ENCODE measurements at places on chromosomes 1 and 21.

DNA sequence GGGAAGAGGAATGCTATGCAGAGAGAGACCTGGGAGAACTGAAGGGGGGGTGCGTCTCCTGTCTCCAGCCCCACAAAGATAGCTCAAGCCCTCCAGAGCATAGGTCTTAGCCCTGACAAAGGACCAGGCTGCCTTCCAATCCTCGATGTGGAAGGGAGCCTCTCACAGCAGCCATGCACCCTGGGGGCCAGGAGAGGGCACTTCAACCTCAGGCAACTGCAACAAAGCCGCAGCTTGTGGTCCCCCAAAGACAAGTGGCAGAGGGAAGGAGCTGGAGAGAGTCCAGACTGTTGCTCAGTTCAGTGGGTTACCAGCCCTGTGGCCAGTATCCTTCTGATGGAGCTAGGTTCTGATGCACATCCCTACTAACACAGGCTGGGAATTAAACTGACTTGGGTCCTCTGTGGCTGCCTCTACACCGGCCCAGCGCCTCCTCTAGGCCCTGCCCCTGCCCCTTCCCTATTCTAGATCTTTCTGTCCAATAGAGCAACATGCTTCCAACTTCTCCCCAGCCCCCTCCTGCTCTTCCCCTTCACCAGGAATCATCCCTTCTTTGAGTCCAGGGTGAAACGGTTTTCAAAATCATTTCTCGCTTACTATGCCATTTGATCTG, 100.7 kb upstream of the SPATA6 start:
- DNase-seq = peak; percentile 17

DNA sequence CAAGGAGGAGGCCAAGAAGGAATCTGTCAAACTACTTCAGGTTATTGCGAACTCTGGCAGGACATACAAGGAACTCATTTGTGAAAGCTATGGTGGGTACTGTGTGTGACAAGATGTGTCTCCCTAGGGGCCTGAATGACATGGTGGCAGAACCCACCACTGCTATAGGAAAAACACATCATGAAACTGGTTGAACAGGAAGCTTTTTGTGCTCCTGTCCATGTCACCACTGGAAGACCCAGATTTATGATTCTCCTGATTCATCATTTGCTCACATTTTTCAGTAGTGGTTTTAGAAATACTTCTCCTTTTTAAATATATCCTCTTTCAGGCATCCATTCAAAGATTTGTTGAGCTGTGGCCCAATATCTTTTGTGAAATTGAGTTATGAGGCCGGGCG, 23.6 kb downstream of the ARMH1 start:
- DNase-seq = no peak

DNA sequence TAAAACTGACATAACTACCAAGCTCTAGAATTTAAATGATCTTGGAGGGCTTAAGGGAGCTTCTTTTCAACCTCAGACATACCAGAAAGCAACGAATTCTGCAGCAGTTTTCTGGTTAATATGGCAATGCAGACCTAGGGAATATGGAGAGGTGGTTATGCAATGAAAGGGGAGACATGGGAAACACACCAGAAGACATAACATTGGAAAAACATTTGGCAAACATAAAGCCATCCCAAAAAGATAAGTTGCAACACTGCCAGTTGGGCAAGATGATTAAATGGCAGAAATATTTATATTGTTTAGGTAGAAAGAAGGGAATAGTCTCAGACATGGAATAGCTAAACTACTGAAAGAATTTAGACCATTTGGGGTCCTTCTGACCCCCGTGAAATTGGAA, 104.5 kb downstream of the KCNJ6 start:
- DNase-seq = no peak

GRCh38 chr1:83593073-83593472, 405.9 kb downstream of the TTLL7 start:
- DNase-seq = no peak

DNA sequence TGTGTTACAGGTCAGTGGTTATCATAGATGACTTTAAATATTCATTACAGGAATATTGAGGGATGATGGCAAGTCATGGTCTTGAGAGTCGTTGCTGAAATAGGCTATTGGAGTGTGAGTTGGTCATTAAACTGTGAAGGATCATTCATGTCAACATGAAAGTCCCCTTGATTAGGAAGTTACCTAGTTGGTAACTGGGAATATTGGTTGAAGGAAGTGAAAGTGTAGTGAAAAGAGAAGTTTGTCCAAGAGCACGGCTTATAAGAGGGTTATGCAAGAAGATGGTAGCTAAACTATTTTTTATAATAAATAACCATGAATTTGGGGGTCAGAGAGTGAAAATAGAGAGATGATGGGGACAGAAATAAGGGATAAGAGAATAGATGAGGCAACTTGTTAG, 16.9 kb downstream of the CRB1 start:
- DNase-seq = no peak

DNA sequence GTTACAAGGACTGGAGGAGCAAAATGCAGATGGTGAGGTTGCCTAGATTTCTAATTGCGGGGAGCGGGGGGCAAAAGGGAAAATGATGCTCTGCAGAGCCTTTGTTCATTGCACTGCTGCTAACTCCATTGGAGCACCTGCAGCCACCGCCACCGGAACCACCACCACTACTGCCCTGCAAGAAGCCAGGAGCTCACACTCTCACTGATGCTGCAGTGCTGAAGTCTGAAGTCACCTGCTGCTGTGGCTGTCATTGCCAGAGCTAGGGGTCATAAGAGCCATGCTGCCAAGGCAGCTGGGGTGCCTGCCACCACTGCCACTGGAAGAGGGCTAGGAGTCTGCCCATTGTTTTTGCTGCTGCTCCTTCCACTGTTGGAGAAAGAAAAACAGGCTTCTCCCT, 7.3 kb upstream of the HPCAL4 start:
- DNase-seq = no peak

DNA sequence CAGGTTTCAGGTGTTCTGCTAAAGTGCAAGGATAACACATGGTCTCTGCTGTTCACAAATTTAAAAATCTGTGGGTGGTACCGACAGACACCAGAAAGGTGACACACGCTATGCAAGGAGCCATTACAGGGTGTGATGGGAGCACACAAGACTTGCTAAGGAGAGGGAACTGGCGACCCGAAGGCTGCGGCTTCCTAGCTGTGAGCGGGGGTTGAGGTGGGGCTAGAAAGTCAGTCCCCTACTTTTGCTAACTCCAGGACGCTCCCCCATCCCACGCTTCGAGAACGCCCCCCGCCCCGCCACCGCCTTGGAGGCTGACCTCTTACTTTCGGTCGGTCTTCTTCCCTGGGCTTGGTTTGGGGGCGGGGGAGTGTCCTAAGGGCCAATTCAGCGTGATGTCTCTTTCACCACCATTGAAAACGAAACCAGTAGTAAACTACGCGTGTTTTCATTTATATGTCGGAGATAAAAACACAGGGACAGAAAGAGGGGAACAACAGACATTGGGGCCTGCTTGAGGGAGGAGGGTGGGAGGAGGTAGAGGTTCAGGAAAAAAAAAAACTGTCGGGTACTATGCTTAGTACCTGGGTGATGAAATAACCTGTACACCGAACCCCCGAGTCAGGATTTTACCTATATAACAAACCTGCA, 1.1 kb downstream of the CKS1B start:
- DNase-seq = no peak

Measured in retinal pigment epithelial cell (primary cell).